ENCODE measurements at places on chromosomes 16 and 17.

DNA sequence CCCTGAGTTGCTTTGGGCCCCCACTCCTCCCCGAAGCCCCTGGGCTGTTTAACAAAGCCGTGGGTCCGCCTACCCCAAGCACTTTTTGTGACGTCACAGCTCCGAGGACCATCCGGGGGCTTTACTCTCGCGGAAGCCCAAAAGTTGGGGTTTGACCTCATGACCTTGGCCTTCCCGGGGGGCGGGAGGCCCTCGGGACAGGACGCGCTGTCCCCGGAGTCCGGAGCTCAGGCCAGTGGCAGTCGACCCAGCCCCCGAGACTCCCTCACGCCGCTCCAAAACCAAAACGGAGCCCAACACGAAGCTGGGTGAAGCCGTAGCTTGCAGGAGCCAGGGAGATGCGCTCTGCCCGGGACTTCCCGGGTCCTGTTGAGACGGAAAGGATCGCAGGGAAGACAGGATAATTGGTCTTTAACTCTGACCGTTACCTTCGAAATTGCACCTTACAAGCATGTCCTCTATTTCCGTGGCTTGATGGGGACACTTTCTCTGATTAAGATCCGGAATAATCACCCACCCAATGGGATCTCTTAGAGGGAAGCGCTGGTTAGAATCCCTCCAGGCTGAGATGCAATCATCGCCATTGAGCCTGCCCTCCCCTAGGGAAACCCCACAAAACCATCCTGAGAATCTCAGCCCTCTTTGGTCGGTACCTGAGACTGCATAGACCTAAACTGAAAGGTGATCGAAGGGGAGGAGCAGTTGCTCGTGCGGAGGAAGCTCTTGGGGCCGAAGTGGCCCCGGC, 4.9 kb upstream of the SOX9 start:
- DNase-seq: no peak

DNA sequence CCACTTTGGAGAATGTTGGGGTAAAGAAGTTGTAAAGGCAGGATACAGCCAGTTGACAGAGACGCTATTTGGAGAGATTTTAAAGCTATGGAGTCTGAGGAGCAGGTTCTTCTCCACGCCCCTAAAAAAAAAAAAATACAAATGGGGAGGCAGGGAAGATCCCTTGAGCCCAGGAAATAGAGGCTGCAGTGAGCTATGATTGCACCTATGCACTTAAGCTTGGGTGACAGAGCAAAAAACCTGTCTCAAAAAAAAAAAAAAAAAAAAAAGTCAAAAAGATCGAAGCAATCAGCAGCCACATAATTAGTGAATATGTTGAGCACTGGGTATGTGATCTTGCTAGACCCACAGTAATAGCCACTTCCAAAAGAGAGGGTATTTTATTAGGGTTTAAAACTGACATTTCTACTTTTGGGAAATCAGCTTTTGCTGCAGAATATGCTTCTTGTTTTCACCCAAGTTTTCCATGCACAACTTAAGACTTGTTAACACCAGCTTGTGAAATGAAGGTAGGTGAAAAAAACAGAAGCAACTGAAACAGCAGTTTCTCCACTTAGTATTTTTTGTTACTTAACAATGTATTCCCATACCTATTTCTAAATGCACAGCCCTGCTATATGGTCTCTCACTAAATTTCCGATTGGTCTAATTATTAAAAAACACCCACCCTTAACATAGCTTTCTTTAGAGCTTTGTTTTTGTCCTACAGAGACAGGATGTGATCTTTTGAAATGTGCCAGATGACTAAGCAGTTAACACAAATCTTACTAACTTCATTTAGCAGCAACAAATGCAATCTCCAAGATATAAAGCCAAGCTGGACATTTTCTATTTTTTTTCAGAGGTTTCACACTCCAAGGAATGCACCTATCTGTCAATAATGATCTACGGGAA, 2.5 kb upstream of the ARL6IP1 start:
- DNase-seq: no peak

DNA sequence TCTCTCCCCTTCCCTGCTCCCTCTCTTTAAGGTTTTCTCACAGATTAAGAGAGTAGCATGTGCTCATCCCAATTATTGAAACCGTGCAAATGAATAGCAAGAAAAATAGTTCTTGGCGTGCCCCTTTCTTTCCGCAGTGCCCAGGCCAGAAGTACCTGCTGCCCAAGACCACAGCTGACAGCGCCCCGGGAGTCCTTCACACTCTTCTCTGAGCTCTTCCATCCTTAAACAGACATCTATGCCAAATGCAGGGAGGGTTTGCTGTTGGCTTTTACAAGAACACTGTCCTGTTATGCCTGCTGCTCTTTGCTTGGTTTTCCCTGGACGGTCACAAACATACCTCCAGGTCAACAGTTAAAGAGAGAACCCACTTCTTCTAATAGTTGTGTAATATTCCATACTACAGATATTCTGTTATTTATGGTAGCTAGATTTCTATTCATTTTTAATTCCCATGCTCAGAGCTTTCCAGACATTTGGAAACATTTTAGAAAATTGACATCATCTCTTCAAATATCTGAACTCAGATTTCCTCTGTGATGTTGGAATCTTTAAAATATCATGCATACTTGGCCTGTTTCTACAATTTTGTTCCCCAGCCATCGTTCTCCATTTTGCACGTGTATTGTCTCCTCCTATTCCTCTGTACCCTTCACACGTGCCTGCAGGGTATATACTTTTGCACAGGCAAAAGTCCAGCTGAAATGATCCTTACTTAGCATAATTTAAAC, 416.7 kb downstream of the WWOX start:
- DNase-seq: no peak

DNA sequence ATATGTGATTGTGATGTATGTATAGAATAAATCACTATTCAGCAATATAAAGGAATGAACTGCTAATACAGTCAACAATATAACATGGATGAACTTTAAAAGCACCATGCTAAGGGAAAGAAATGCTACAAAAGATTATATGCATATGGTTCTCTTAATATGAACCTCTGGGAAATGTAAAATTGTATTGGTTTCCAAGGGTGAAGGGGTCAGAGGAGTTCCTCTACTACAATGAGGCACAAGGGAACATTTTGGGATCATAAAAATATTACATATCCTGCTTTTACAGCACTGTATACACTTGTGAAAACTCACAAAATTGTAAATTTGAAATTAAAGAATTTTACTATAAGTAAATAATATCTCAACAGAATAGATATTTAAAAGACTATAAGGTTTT, 111.4 kb downstream of the CA10 start:
- no peak for DNase-seq

Data from activated T-cell treated with anti-CD3 and anti-CD28 coated beads, Interleukin-2, amount 50 U/mL, for 48 hours (primary cell).